ENCODE measurements at places on chromosomes 11 and 22. TPM values are rescaled to one million over a fixed set of nuclear protein-coding genes. Genes with fewer than 3 reads are reported as not detected.
A peak's percentile ranks its signal among the peaks of the same experiment; 100 is the strongest.

DNA sequence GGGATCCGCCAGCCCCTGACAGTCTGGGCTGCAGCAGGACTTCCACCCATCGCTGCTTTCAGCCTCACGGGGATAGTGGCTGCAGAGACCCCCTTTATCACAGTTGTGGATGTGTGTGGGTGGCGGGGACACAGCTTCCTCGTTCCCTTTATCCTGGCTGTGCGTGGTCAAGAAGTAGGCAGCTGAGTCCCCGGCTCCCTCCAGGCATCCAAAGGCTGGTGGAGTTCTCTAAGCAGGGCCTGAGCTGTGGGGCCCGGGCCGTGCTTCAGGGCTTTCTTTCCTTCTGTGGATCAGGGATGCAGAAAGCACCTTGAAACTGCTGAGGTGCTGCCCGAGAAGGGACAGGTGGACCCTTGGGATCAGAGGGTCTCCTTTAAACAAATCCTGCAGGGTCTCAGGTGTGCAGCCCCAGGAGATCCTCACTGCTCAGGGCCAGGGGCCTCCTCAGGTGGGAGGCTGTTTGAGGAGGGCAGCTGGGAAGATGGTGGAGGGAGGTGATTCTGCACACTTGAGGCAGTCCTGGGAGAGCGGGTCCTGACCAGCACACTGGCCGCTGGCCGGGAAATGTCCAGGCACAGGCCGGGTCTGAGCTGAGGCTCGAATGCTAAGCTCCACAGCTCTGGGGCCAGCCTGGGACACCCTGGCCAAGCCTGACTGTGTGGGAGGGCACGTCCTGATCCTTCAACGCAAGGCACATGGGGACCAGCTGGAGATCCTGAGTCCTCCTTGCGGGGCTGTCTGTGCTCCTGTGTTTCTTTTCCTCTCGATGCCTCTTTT, 1024.3 kb downstream of the BRD1 start:
- H3K27me3 ChIP-seq = no peaks in the 10 kb centered on the region
- no peaks in the 10 kb centered on the region for H3K36me3 ChIP-seq
- H3K27ac ChIP-seq = no peak overlapping the region
- no peak for DNase-seq
- H3K4me1 ChIP-seq = no peaks in the 10 kb centered on the region
- no peak overlapping the region for H3K4me3 ChIP-seq

DNA sequence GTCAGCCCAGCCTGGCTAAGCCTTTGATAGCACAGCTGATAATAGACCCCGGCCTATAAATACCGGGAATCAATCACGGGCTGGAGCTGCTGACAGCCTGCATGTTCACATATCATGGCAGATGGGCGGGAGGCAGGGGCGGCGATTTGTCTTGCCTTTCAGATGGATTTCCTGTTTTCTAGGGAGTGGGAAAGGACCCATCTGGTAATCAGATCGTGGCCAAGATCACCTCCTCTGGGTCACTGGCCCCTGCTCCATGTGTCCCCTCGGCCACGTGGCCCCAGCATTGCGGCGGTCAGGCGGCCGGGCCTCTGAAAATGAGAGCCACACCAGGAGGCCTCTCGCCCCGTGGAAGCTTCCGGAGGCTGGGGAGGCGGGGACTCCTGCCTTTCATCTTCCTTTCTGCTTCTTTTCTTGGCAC, 36.6 kb downstream of the SMIM38 start:
- H3K4me3 ChIP-seq = no peak overlapping the region
- no peaks in the 10 kb centered on the region for H3K4me1 ChIP-seq
- H3K27me3 ChIP-seq = no peaks in the 10 kb centered on the region
- no peaks in the 10 kb centered on the region for H3K36me3 ChIP-seq

DNA sequence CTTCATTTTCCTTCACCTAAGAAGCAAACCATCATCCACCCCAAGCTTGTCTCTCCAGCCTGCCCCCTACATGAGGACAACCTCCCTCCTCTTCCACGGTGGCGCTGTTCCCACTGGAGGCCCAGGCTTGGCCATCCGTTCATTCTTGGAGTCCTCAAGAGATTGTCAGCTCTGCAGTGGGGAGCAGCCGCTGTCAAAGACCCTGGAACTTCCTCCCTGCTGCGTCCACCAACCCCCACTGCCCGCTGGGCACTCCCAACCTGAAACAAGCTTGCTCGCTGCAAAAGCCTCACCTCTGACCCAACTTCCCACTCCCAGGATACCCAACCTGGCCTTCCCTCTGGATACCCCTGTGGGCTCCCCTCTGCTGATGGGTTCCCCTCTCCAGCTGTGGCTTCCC, 10.4 kb upstream of the CD81 start:
- H3K4me1 ChIP-seq = peaks cover 18% of the 10 kb centered on the region
- H3K36me3 ChIP-seq = no peaks in the 10 kb centered on the region
- H3K27ac ChIP-seq = no peak overlapping the region
- H3K27me3 ChIP-seq = no peaks in the 10 kb centered on the region
- DNase-seq = no peak

GRCh38 chr11:128891913-128892398, 800 bp downstream of the KCNJ5 start:
- H3K36me3 ChIP-seq = no peaks in the 10 kb centered on the region
- peaks cover 29% of the 10 kb centered on the region for H3K4me1 ChIP-seq
- H3K27me3 ChIP-seq = no peaks in the 10 kb centered on the region
- no peak overlapping the region for H3K4me3 ChIP-seq
- DNase-seq = peak; percentile 33

- no peaks in the 10 kb centered on the region for H3K27me3 ChIP-seq
- H3K27ac ChIP-seq = no peak overlapping the region
- H3K36me3 ChIP-seq = no peaks in the 10 kb centered on the region
Measured at GRCh38 chr11:43788421-43788820, 92.2 kb upstream of the ALKBH3 start.

DNA sequence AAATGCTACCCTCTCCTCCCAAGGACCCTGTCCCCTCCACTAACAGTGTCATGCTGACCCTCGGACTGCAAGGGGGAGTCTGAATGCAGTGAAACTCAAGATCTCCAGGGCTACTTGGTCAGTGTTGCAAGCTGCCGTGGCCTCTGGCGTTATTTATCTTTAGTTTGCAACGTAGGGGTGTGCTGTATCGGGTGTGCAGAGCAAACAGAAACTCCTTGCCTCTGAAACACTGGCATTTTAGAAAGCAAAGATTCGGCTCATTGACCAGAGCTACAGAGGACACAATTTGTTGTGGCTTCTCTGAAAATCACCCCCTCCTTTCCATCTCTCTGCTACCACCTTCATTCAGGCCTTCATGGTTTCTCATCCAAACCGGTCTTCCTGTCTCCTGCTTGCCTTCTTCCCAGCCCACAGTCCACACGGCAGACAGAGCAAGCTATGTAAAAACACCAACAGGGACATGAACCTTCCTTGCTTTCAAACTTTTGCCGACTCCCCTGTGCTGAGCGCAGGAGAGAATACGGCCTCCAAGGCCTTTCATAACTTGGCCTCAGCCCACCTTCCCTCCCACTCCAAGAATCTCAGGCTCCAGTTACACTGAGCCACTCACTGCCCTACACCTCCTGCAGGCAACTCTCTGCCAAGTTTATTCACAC, 14.9 kb downstream of the FZD4 start:
- peak; percentile 86 for DNase-seq
- H3K27me3 ChIP-seq = no peaks in the 10 kb centered on the region
- peak overlapping the region; percentile 72 for H3K27ac ChIP-seq

- H3K36me3 ChIP-seq = no peaks in the 10 kb centered on the region
- no peaks in the 10 kb centered on the region for H3K4me1 ChIP-seq
- H3K27ac ChIP-seq = no peak overlapping the region
- H3K4me3 ChIP-seq = no peak overlapping the region
- no peaks in the 10 kb centered on the region for H3K27me3 ChIP-seq
- DNase-seq = no peak
Measured at GRCh38 chr11:4991060-4991459, 3.6 kb upstream of the OR51L1 start.

GRCh38 chr11:4381901-4382300, 11.6 kb downstream of the TRIM21 start:
- DNase-seq = no peak

GRCh38 chr11:65576867-65577755, 1.3 kb downstream of the EHBP1L1 start:
- peaks cover 41% of the 10 kb centered on the region for H3K4me1 ChIP-seq
- H3K27me3 ChIP-seq = no peaks in the 10 kb centered on the region
- H3K4me3 ChIP-seq = peak overlapping the region; percentile 66
- no peaks in the 10 kb centered on the region for H3K36me3 ChIP-seq

DNA sequence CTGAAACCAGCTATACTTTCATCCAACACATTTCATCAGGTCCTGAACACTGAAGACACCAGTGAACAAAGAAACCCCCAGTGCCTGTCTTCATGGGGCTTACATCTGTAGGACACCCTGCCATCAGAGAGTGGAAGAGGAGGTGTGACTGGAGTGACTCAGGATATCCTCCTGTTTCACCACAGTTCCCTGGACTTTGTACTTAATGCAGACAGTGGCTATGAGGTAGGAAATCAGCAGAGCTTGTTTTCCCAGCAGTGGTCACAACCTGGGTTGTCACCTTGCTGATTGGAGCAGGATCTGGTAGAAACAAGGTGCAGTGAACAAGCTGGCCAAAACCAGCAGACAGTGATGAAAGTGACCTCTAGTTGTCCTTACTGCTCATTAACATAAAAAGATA, 128.8 kb downstream of the KIRREL3 start:
- H3K36me3 ChIP-seq = no peaks in the 10 kb centered on the region
- no peaks in the 10 kb centered on the region for H3K4me1 ChIP-seq
- no peak for DNase-seq
- H3K4me3 ChIP-seq = no peak overlapping the region
- no peak overlapping the region for H3K27ac ChIP-seq

GRCh38 chr11:66329165-66329673, 7.0 kb downstream of the RIN1 start:
- H3K27me3 ChIP-seq = no peaks in the 10 kb centered on the region
- peaks cover 22% of the 10 kb centered on the region for H3K4me1 ChIP-seq
- no peak for DNase-seq

GRCh38 chr11:82505379-82505778, 228.3 kb downstream of the FAM181B start:
- no peaks in the 10 kb centered on the region for H3K36me3 ChIP-seq
- no peak overlapping the region for H3K27ac ChIP-seq
- DNase-seq = no peak
- H3K4me3 ChIP-seq = no peak overlapping the region

GRCh38 chr11:7749456-7749855, 43.2 kb upstream of the OVCH2 start:
- H3K36me3 ChIP-seq = no peaks in the 10 kb centered on the region
- no peaks in the 10 kb centered on the region for H3K27me3 ChIP-seq
- no peaks in the 10 kb centered on the region for H3K4me1 ChIP-seq
- H3K27ac ChIP-seq = no peak overlapping the region
- no peak for DNase-seq

DNA sequence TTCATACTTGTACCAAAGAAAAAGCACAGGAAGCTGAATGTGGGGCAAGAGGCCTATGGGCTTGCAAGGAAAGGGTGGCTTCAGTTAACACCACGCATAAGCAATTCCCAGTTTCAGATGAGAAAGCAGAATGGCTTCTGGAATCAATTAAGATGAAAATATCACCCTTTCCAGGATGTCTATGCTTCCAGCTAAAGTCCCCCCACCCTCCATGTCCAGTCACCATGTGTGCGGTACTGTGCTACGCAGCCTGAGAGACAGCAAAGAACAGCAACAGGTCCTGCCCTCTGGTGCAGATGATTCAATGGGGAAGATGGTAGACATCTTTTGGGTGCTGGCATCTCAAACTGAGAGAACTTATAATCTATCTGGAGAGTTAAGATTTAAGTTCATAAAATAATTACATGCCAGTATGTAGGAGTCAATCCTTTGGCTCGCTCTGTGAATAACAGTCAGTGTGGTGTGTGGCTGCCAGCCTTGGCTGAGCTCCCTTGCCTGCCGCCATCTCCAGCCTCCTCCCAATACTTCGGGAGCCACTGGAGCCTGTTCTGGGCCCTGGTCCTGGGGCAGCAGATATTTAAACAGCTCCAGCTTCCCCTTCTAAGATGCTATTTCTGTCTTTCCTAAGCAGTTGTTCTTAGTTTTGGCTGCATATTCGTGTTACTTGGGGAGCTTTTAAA, 44.5 kb downstream of the ME3 start:
- no peaks in the 10 kb centered on the region for H3K27me3 ChIP-seq
- H3K4me3 ChIP-seq = no peak overlapping the region
- H3K4me1 ChIP-seq = peaks cover 41% of the 10 kb centered on the region
- no peaks in the 10 kb centered on the region for H3K36me3 ChIP-seq
- peak; percentile 38 for DNase-seq
- H3K27ac ChIP-seq = peak overlapping the region; percentile 71

- H3K27me3 ChIP-seq = no peaks in the 10 kb centered on the region
- no peak for DNase-seq
- no peaks in the 10 kb centered on the region for H3K4me1 ChIP-seq
- peak overlapping the region; percentile 54 for H3K4me3 ChIP-seq
- no peaks in the 10 kb centered on the region for H3K36me3 ChIP-seq
Measured at GRCh38 chr22:17119481-17120202, 1.5 kb downstream of the TMEM121B start.

DNA sequence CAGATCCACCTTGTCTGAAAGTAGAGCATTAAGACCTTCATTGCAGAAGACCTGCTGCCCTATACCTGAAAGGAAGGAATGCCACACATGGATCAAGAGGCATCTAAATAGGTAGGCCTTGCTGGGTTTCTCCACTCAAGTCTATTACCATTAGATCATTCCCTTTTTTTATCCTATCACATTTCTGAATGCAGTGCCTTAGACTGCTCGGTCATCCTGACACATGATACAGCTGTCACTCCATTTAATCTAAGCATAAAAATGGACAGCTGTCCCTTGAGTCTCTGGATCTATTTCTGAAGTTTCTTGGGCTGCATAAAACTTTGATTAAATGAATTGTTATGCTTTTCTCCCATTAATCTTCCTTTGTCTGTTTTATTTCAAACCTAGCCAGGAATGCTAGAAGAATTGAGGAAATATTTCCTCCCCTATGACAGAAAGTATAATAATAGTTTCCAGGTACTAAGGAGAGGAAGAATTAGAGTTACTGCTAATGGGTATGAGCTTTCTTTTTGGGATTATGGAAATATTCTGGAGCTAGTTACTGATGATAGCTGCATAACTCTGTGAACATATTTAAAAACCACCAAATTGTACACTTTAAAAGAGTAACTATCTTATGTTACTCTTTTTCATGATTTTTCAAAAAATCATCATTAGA, 88.0 kb downstream of the DLG2 start:
- H3K36me3 ChIP-seq = no peaks in the 10 kb centered on the region
- no peak overlapping the region for H3K4me3 ChIP-seq
- H3K27ac ChIP-seq = no peak overlapping the region
- no peak for DNase-seq

GRCh38 chr11:33703234-33703633, 2.6 kb upstream of the C11orf91 start:
- no peak overlapping the region for H3K4me3 ChIP-seq
- DNase-seq = no peak
- no peaks in the 10 kb centered on the region for H3K36me3 ChIP-seq

- H3K27ac ChIP-seq = no peak overlapping the region
- no peak overlapping the region for H3K4me3 ChIP-seq
- no peak for DNase-seq
- H3K36me3 ChIP-seq = no peaks in the 10 kb centered on the region
- H3K4me1 ChIP-seq = peaks cover 2% of the 10 kb centered on the region
Measured at GRCh38 chr11:44531116-44531504, 34.4 kb upstream of the CD82 start.

TRIM51 gene
- total RNA-seq = 0.56 TPM

SLC37A2 gene
- total RNA-seq = 3.0 TPM

CLCF1 gene
- total RNA-seq = 3.7 TPM

MUC6 gene
- 0.16 TPM for total RNA-seq

TSSK2 gene
- total RNA-seq = 66.0 TPM

GGTLC3 gene
- not detected for total RNA-seq

CCDC157 gene
- 70.1 TPM for total RNA-seq

SCN3B gene
- 5.1 TPM for total RNA-seq

SEPTIN3 gene
- total RNA-seq = 1.6 TPM

COMT gene
- total RNA-seq = 278 TPM

TH gene
- 1.1 TPM for total RNA-seq

OR51I1 gene
- total RNA-seq = 0.74 TPM

SLC6A5 gene
- total RNA-seq = 1.9 TPM

SREBF2 gene
- 79.8 TPM for total RNA-seq

NTM gene
- total RNA-seq = 4.5 TPM

APOBEC3A gene
- total RNA-seq = not detected

RIMBP3C gene
- total RNA-seq = 17.5 TPM

ZNF215 gene
- 4.2 TPM for total RNA-seq

All from testis (tissue), 5 donors.